Stimulated activated CD8-positive, alpha-beta memory T cell treated with anti-CD3 and anti-CD28 coated beads, Interleukin-4, amount 100 ng/mL, for 1 hour (primary cell): ENCODE measurements at places on chromosomes 3 and 15.
A peak's percentile ranks its signal among the peaks of the same experiment; 100 is the strongest.

DNA sequence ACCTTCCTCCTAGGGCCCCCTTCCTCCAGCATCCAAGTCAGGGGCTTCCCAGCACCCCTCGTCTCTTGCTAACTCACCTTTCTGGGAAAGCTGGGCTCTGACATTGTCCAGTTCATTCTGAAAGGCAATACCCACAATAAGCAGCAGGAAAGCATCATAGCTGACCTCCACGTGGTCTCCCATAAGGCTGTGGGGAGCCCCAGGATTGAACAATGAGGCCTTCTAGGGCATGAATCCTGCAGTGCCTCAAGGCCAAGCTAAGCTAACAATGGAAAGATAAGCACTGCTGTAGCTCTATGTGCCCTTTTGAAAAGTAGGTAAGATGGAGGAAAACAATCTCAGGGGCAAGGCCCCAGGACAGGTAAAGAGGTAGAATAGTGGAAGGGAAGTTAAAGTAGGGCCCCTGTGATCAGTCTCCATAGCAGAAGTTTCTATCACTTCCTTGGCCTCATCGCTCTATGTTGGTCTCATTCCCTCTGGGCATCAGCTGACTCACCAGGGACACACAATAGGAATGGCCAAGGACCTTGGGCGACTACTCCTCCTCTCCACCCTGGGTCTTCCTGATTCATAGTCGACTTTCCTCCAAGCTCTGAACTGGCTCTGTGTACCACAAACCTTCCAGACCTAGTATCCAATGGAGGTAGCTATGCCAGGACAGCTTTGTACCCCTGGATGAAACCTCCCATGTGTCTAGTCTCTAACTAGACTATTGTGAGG is 11.7 kb downstream of the TRAIP start:
- no peak for DNase-seq

DNA sequence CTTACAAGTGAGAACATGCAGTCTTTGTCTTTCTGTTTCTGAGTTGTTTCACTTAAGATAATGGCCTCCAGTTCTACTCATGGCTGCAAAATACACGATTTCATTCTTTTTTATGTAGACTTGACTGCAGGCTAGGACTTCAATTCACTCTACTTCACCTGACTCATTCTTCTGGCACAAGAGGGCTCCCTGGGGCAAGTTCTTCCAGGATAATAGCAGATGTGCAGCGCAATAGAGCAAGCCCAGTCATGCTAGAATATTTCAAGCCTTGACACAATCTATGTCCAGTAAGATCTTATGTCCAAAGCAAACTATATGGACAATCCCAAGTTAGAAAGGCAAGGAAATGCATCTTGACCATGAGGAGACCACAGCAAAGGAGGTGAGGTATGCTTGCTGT is 211.7 kb upstream of the GADL1 start:
- no peak for DNase-seq

GRCh38 chr3:104561324-104561723 is 805.4 kb upstream of the ALCAM start:
- DNase-seq: no peak

GRCh38 chr3:112463250-112463649 is 36.0 kb downstream of the BTLA start:
- no peak for DNase-seq

GRCh38 chr3:139309880-139310279 is 33.9 kb upstream of the MRPS22 start:
- DNase-seq: no peak

- peak; percentile 71 for DNase-seq
Observed at GRCh38 chr3:194315088-194315964, 35.8 kb downstream of the CPN2 start.

- DNase-seq: no peak
Observed at GRCh38 chr3:106206146-106206545, 337.3 kb upstream of the CBLB start.

GRCh38 chr3:188271226-188271914 is 117.4 kb downstream of the LPP start:
- no peak for DNase-seq

DNA sequence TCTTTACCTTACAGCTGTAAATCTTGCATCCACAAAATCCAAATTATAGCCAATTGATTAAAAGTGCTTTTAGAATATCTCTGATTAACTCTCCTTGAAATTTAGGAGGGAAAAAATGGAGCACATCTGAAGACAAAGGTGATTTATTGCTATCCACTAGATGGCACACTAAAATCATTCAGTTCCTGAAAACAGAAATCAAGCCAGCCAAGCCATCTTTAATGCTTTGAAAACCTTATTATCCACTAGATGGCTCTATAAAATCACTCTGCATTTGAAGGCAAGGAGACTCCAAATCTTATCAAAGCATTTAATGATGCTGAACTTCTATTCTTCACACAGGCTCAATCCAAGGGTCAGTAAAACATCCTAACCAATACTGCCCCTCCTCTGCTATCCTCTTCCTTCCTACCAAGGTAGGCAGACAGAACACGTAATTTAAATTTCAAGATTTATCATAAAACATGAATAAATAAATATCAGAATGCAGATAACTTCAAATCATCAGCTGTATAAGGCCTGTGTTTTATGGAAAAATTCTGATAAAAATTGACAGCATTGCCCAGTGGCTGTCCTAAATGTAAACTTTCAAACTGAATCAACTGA is 48.4 kb downstream of the GOLIM4 start:
- DNase-seq: no peak

DNA sequence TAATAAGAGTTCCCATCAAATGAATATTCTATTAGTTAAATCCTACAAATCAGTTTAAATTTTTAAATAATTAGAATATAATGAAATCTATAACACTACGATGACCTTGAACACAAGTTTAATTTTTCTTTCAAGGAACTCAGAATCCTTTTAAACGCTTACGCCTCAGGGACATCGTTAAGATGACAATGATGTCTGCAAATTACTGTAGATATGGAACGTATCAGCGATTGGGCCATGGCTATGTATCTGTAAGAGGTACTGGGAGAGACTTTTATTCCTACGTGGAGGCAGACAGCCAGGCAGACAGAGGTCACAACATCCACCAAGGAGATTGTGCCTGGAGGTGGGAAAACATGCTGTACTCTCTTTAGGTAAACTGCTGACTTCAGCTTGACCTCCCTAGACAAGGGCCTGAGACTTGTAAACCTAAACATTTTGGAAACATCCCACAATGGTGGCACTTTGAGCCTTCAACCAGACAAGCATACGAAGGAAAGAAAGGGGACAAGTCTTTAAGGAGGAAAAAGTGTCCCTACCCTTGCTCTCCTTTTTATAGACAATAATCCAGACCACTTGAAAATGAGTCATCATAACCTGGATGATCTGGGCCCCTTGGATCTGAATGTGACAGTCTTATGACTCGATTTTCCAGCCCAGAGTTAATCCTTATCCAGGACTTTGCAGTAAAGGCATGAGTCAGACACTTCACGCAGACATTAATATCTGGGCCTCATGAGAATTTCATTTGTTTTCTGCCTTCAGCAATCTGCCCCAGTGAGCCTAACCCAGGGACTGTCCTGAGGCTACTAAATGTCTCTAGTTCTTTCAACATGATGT is 6.8 kb upstream of the LDHAL6B start:
- no peak for DNase-seq

DNA sequence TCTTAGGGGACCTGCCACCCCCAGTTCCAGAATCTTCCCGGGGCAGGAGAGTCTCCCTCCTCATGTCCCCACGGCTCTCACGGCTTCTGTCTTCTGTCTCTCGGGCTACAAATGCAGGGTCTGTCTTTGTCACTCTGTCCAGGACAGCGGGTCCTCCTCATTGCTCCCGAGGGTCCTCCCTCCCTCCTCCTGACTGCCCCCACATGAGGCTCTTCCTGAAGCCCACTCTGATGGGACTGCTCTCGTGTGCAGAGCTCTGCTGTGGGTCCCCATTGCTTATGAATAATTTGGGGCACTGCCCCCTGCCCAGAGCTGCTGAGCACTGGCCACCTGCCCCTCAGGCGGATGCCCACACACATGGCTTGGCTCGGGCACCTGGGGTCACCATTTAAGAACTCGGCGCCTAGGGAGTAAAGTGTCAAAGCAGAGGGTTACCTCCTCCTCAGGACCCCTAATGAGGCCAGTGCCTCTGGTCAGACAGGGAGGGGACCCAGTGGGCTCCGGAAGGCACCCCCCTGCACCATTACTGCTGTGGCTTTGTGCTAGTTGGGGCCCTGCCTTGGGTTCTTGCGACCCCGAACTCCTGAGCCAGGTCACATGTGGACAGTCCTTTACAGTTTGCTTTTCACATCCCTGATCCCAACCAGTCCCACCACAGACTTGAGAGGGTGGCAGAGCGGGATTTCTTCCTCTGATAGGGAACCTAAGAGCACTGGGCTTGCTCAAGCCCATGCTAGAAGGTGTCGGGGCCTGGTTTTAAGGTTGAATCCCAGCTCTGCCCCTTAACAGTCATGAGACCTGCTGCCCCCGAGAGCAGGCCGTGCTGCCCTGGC is 22.1 kb downstream of the HDAC11 start:
- no peak for DNase-seq

- no peak for DNase-seq
Observed at GRCh38 chr15:77836121-77836692, 203.5 kb upstream of the LINGO1 start.

DNA sequence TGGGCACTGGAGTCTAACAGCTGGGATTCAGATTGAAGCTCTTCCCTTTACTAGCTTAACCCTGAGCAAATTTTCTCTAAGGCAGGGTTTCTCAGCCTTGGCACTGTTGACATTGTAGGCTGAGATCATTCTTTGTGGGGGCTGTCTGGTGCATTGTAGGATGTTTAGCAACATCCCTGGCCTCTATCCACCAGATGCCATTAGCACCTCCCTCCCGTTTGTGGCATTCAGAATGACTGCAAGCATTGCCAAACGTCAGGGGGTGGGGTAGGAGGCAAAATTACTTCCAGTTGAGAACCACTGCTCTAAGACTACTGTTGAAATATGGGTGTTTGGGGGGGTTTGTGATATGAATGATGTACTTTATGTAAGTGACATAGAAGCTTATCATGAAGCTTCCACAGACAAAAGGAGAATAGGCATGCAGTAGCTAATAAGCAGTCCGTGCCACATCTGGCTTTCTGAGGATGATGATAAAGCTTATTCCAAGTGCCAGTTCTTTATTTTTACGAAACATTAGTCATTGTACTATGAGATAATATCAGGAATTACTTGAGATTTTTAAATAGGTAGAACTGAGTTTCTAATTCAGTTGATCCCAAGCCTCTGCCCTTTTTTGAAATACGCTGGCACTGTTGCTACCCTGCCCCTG is 39.3 kb downstream of the NKIRAS1 start:
- no peak for DNase-seq

GRCh38 chr15:93852761-93853160 is 378.6 kb upstream of the MCTP2 start:
- no peak for DNase-seq

- no peak for DNase-seq
Observed at GRCh38 chr15:38810686-38811085, 246.1 kb upstream of the RASGRP1 start.

DNA sequence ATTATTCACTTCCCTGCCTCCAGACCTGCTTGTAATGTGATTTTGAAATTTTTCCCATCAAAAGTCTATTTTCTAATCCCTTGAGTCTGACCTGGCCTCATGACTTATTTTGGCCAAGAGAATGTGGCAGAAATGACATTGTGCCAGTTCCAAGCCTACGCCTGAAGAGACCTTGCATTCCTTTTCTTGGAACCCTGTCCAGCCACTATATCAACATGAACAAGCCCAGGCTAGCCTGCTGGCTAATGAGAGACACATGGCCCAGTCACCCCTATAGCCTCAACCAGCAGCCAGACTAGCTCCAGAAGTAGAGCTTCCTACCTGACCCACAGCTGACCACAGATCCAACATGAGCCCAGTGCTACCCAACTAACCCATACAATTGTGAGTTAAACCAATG is 121.1 kb upstream of the ACP3 start:
- DNase-seq: no peak

GRCh38 chr3:156445117-156446090 is 109.5 kb downstream of the SSR3 start:
- no peak for DNase-seq

GRCh38 chr3:13505147-13506130 is 25.3 kb downstream of the HDAC11 start:
- DNase-seq: no peak

DNA sequence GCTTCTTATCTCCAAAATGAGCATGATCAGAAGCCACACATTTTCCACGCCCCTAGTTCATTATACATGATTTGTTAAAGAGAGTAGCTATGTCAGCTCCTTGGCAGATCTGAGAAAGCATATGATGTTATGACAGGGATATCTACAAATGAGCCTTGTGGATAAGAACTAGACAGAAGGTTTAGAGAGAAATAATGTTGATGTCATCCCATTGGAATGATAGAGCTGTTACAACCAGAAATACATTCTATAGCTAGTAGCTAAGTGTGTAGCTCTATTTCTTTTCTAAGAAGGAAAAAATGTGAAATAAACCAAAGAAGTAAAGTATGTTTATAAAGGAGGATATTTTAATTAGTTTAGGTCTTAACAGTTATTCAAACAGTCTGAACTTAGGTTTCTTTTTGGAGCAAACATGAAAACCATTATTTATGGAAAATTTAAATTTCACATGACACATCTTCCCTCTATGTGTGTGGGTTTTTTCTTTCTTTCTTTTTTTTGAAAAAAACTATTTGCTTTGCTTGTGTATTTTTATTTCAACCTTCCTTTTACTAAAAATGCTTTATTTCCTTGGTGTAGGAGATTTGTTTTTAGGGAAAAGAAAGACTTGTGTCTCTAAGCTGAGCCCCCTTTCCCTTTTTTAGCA is 167.7 kb downstream of the GHSR start:
- no peak for DNase-seq

GRCh38 chr15:80712956-80713355 is 17.8 kb downstream of the ABHD17C start:
- DNase-seq: no peak

DNA sequence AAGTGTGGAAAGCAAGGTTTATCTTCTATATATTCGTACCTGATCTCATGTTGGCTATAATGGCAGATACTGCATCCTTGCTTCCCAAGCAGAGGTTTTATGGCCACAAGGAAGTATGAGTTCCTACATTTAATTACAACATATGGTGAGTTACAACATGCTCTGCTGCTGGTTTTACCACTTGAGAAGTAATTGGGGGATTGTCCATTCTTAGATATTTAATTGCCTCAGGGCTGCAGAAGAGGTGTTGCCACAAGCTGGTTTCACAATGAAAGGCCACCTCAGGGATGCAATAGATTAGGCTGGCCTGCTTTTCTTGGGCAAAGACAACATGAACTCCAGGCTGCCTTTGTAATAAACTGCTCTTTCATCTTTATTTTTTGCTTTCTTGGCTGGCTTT is 48.6 kb downstream of the RAP2B start:
- DNase-seq: no peak

DNA sequence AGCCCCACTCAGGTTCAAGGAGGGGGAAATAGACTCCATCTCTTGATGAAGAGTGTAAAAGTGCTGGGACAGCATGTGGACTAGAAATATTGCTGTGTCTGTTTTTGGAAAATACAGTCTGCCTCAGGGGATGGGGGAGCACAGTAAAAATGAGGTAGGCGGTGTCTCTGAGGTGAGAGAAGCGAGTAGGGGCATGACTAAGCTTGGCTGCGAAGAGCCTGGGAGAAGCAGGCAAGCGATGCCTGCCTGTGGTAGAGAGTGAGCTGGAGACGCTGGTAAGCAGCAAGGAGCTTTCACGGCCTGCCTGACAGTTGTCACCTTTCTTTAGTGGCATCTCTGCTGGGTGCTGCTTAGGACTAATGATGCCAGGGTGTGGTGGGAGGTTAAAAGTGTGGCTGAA is 49.0 kb upstream of the DCLK3 start:
- no peak for DNase-seq

- no peak for DNase-seq
Observed at GRCh38 chr3:40532252-40532651, 7.5 kb downstream of the ZNF621 start.

GRCh38 chr3:129686941-129687340 is 80.5 kb upstream of the PLXND1 start:
- DNase-seq: no peak

- no peak for DNase-seq
Observed at GRCh38 chr15:74529921-74530320, 11.1 kb upstream of the ARID3B start.
